ENCODE measurements at places on chromosomes 6 and 20. TPM values are rescaled to one million over a fixed set of nuclear protein-coding genes. Genes with fewer than 3 reads are reported as not detected.

The INSM1 gene
- total RNA-seq = not detected

The PKIB gene
- 3.7 TPM for total RNA-seq

The SSTR4 gene
- total RNA-seq = not detected

The ANGPT4 gene
- total RNA-seq = not detected

The HLA-DMA gene
- total RNA-seq = 0.93 TPM

The IL17F gene
- total RNA-seq = not detected

The CASS4 gene
- 2.5 TPM for total RNA-seq

The PPP1R3G gene
- total RNA-seq = 0.90 TPM

The ADGRF5 gene
- total RNA-seq = not detected

The FNDC11 gene
- total RNA-seq = 3.7 TPM

The KDM1B gene
- 15.0 TPM for total RNA-seq

The TAGAP gene
- 0.39 TPM for total RNA-seq

The RALY gene
- 62.1 TPM for total RNA-seq

The BPIFB4 gene
- 0.27 TPM for total RNA-seq

The TSBP1 gene
- total RNA-seq = 0.09 TPM

The SPEF1 gene
- total RNA-seq = 0.56 TPM

The FKBP5 gene
- total RNA-seq = 19.4 TPM

The ZNF343 gene
- 11.9 TPM for total RNA-seq

The ECT2L gene
- 0.50 TPM for total RNA-seq

The KCNS1 gene
- total RNA-seq = 0.77 TPM

The NHLRC1 gene
- 1.8 TPM for total RNA-seq

The ZNF184 gene
- total RNA-seq = 13.5 TPM

The ARFGEF2 gene
- total RNA-seq = 22.8 TPM

The NR2E1 gene
- 1.7 TPM for total RNA-seq

The ZKSCAN8 gene
- 27.4 TPM for total RNA-seq

The NHSL1 gene
- total RNA-seq = 24.2 TPM

The MYT1 gene
- 5.9 TPM for total RNA-seq

The TENT5A gene
- 14.3 TPM for total RNA-seq
